ENCODE measurements at places on chromosomes 2 and 18. TPM values are rescaled to one million over a fixed set of nuclear protein-coding genes. Genes with fewer than 3 reads are reported as not detected.

The LTBP1 gene
- polyA plus RNA-seq, result 86.2 TPM

GRCh38 chr2:12361506-12361905 is 355.2 kb upstream of the TRIB2 start:
- no peak for DNase-seq

The HRH4 gene
- polyA plus RNA-seq, result 0.13 TPM

GRCh38 chr2:202821206-202822160 is 50.1 kb downstream of the ICA1L start:
- DNase-seq, result no peak

GRCh38 chr2:179686069-179686468 is 175.3 kb downstream of the ZNF385B start:
- DNase-seq, result no peak

- no peak for DNase-seq
Observed at GRCh38 chr2:40097691-40098385, 318.8 kb upstream of the THUMPD2 start.

GRCh38 chr2:120888851-120889250 is 153.2 kb downstream of the GLI2 start:
- DNase-seq, result no peak

DNA sequence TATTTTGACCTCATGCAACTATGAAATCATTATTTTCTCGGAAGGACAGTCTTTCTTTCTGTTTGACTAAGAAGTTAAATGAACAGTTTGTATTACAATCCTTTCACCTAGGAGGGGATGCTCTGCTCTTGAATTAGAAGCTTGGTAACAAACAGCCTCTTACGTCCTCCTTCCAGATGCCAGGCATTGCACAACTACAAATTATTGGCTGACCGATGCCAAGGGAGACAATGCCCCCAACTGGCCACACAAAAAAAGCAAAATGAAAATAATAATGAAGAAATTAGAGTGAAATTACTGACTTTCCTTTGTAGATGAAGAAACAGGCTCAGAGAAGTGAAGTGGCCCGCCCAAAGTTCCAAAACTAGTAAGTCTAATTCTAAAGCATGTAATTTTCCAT is 177.9 kb downstream of the CYRIA start:
- DNase-seq, result peak; percentile 42

The TGIF1 gene
- polyA plus RNA-seq, result 95.3 TPM

DNA sequence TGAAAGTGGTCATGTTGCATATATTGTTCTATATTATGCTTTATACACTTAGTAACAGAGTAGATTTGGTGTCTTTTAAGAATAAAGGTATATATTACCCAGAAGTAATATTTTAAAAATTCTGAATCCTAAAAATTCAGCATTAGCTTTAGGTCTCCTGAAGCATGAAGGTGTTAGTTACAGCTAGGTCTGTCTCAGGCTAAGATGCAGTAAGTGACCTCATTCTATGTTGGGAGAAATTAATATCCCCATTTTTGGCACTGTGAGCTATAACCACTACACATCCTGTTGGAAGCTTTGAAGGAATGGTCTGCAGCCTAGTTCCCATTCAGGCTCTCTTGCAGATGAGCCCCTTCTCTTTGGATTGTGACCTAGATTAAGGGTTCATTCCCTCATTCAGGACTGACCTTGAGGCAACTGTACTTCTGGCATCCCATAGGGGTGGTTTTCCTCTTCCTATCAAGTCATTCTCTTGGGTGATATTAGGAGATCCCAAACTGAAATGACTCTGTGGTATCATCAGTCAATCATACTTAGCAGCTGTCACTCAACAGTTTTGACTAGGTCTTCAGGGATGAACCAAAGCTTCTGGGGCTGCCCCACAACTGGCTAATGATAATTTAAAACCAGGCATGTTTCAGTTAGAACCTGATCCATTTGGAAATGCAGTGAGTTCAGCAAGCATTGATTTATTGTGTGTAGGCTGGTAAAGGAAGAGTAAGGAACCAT is 117.7 kb downstream of the GPD2 start:
- no peak for DNase-seq

The RAPGEF4 gene
- polyA plus RNA-seq, result 13.0 TPM

- DNase-seq, result no peak
Observed at GRCh38 chr2:39153312-39153711, 32.5 kb upstream of the SOS1 start.

GRCh38 chr2:143190431-143190830 is 61.2 kb downstream of the ARHGAP15 start:
- DNase-seq, result no peak

- no peak for DNase-seq
Observed at GRCh38 chr2:20507166-20507692, 60.4 kb downstream of the RHOB start.

DNA sequence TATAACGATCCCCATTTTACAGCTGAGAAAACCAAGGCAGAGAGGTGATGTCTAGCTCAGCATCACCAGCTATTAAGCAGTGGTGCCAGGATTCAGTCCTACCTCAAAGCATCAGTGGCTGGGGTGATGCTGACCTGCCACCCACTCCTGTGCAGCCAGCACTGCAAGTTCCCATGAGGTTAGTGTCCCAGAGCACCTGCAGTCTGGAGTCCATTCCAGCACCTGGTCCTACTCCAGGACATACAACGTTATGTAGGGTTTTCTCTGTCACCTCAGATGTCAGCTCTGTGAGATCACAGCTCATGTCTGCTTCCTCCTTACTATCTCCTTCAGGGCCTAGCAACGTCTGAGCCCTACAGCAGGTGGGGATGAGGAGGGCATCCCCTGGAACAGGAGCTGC is 328.0 kb upstream of the HS6ST1 start:
- no peak for DNase-seq

DNA sequence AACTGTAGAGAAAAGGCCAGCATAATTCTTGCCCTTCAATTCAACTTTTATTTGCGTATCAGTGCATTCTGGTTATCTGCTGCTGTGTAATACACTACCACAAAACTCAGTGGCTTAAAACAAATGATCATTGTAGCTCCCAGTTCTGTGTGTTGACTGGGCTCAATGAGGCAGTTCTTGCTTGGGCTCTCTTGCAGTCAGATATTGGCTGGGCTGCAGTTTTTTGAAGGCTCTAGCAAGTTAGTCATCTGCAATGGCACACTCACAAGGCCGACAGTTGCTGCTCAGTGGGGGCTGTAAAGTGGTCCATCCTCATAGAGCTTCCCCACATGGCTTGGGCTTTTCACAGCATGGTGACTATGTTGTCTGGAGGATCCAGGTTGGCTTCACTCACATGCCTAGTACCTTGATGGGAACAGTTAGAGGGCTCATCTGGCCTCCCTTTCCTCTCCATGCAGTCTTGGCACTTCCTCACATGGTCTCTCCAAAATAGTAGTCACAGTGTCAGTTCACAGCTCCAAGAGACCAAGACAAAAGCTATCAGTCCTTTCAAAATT is 110.6 kb upstream of the TNP1 start:
- DNase-seq, result no peak

- no peak for DNase-seq
Observed at GRCh38 chr2:187435078-187435477, 13.0 kb downstream of the CALCRL start.

DNA sequence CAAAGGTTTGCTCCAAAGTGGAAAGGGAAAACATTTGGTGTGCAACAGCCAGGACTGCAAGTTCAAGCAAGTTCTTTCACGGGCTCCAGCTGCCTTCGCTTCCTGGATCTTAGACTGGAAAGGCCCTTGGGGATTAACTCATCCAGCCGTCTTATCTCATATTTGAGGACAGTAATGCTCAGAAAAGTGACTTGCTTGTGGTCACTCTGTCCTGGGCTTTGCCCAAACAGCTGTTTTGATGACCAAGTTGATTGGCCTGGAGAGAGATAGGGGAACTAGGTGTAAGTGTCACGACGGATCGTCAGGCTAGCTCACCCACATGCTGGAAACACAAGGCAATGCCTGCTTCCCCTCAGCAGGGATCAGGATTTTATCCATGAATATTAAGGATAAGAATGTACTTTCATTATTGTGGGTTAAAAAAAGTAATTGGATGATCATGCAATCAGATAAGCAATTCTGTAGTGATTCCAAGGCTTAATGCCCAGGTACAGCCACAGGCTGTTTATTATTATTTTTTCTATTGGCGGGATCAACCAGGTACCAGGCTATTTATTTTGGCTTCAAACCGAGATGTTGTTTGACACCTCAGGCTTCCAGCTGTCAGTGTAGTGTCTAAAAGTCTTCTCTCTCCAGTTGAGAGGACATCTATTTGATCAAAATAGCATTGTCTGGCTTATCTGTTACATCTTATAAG is 162.5 kb upstream of the EPAS1 start:
- DNase-seq, result peak; percentile 61

The KCNK3 gene
- 2.0 TPM for polyA plus RNA-seq

DNA sequence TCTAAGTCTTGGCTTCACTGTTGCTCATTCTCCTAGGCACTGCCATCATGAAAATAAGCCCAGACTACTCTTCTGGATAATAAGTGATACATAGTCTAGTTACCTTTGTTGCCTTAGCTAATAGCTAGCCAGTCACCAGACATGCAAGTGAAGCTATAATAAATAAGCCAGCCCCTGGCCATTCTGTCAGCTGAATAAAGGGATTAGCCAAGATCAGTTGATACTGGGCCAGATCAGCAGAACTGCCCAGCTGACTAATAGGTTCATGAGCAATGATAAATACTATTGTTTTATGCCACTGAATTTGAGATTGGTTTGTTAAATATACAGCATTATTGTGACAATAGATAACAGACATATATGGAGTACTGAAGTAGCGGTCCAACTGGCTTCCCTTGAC is 8.0 kb upstream of the C2orf69 start:
- DNase-seq, result no peak

DNA sequence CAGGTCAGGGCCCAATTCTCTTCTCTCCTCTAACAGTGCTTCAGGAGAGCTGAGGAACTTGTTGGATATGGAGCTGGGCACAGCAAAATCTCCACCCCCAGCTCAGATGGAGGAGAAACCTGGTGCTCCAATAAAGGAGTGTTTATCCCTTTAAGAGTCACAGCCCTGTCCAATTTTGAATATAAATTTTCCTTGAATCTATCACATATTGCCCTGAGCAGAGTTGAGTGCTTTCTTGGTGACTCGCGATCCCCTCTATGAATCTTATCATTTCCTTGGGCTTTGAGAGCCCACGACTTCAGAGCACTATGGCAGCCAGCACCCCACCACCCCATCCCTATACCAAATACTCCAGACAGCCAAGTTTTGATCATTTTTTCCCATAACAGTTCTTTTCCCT is 34.4 kb upstream of the SMAD7 start:
- DNase-seq, result no peak

The FABP1 gene
- polyA plus RNA-seq, result 25.2 TPM

DNA sequence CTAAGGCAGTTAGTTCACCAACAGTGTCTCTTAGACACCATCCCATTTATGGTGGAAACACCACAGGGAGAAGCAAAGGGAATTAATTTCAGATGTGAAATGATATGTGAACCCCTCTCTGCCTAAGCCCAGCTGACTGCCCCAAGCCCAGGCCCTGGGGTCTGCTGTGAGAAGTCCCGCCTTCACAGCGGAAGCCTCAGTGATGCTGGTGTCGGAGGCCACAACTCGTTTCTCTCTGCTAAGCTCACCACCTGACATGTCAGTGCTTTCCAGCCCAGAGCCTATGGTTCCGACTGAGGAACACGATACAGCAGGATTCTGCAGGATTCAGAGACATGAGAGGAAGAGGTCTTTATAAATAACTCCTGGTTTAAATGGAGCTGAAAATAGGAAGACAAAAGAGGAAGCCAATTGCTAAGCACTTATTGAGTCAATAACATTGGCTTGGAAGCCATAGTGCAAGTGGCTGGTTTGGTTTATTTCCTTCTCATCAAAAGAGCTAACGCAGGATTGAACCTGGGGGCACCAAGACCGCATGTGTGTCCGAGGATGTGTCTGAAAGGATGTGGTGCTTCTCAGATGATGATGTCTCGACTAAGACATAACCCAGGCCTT is 21.9 kb upstream of the LOXHD1 start:
- DNase-seq, result no peak

The GALR1 gene
- polyA plus RNA-seq, result 0.21 TPM

GRCh38 chr2:164068063-164068462 is 332.3 kb upstream of the FIGN start:
- DNase-seq, result no peak

GRCh38 chr18:2154278-2154677 is 417.0 kb downstream of the METTL4 start:
- no peak for DNase-seq

- DNase-seq, result no peak
Observed at GRCh38 chr2:61537277-61537949, 743 bp downstream of the XPO1 start.

- no peak for DNase-seq
Observed at GRCh38 chr2:71291398-71291797, 40.2 kb upstream of the ZNF638 start.

The PROKR1 gene
- polyA plus RNA-seq, result 0.43 TPM

GRCh38 chr2:83069724-83070123 is 1389.4 kb downstream of the SUCLG1 start:
- DNase-seq, result no peak

GRCh38 chr2:30628341-30628740 is 178.9 kb downstream of the CAPN13 start:
- no peak for DNase-seq

DNA sequence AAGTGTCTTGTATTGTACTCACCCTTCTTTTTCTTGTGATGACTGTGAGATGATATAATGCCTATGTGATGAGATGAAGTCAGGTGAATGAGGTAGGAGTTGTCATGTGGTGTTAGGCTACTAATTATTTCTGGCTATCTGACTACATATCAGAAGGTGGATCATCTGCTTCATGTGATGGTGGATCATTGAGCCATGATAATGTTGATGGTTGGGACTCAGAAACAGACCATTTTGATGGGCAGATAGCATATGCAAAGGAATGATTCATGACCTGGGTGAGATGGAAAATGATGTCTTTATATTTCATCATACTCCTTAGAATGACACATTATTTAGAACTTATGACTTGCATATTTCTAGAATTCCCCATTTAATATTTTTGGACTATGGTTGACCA is 19.5 kb downstream of the ANKRD30B start:
- DNase-seq, result no peak

The IL1RL1 gene
- polyA plus RNA-seq, result 0.46 TPM

The PSMA8 gene
- polyA plus RNA-seq, result not detected

- no peak for DNase-seq
Observed at GRCh38 chr2:178827739-178828485, 20.7 kb upstream of the TTN start.

DNA sequence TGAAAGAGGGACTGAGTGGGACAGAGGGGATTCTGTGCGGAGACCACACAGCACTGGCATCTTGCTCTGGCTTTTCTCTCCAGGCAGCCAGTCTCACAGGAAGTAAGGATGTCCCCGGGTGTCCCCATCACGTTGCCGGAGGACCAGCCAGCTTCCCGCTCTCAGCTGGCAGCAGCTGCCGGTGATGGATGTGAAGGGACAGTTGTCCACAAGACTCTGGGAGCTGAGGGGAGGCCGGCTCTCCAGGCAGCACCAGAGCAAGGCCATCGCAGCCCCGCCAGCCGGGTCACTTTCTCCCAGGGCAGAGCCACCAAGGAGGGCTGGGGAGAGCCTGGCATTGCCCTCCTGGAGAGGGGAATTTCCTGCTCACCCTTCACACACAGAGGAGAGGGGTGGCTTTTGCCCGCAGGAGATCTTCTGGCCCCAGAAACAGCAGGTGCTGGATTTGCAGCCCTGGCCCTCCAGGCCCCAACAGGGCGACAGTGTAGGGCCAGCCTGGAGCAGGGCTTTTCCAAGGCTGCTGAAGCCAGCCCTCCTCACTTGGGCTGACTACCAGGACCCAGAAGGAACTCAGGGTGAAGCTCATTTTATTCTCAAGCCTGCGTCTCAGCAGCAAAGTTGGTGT is 24.0 kb upstream of the B3GNT7 start:
- no peak for DNase-seq
